ENCODE measurements at places on chromosomes 3 and 15.

DNA sequence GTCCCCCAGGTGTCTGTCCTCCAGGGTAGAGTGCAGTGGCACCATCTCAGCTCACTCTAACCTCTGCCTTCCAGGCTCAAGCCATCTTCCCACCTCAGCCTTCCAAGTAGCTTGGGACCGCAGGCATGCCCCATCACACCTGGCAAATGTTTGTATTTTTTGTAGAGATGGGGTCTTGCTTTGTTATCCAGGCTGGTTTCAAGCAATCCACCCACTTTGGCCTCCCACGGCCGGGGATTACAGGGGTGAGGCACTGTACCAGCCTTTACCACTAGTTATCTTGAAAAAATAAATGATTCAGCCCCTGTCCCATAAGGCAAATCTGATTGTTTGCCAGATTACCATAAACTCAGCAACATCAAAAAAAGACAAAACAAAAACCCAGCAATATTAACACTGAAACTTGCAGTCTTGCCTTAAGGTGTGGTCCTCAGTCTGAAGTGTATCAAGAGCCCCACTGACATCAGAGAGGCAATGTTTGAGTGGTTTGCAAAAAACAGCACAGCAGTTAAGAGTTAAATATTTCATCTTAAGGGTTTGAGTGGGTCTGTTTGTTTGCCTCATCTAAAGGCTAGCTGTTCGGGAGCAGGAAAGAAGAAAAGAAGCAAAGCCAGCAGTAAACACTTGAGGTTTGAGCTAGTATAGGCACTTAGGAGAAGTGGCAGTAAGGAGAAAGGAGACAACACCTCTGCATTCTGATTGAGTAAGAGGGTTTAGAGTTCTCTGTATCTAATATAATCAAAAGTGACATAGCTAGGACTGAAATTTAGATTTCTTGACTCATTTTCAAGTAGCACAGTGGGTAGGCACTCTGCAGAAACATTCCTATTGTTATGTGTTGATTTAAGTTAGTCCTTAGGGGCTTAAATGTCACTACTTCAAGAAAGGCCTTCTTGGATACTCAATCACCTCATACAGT, 26.3 kb upstream of the EDEM1 start:
- peak; percentile 4 for DNase-seq

GRCh38 chr15:72781631-72782030, 1.9 kb downstream of the ADPGK start:
- no peak for DNase-seq

DNA sequence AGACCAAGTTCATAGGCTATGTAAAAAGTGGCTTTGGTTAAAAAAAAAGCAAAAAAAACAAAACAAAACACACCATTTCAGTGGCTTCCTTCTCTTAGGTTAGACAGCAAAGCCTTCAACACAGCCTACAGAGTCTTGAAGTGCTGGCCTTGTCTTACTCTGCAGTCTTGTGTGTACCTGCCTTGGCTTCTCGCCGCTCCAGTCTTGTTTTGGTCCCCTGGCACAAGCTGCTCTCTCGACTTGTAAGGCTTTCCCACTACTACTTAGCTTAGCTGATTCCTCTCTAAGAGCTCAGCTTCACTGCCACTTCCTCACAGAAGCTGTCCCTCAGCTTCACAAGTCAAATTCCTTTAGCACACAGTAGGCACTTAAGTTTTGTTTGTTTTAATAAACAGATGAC, 63.0 kb downstream of the ST3GAL6 start:
- no peak for DNase-seq

DNA sequence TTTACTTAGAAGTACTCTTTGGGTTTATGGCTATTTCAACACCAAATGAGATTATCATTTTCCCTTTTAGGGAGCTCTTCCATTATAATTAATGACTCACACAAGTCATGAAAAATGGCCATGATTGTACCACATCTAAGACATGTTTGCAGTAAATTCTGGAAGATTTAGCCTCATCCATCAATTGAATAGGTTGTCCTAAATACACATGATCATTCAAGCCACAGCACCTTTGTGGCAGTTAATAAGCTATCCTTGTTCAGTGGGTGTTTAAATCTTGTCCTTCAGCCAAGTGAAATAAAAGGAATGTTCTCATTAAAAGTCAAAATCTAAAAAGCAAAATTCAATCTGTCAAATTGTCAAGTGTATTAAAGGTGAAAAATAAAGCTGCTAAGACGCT, 237.5 kb downstream of the ZPLD1 start:
- no peak for DNase-seq

- DNase-seq = no peak
Observed at GRCh38 chr15:26628879-26629529, 143.9 kb downstream of the GABRB3 start.
